ENCODE measurements at places on chromosomes 13 and 19.
A peak's percentile ranks its signal among the peaks of the same experiment; 100 is the strongest.

- no peak for DNase-seq
These were observed 213.2 kb upstream of the EDNRB start for GRCh38 chr13:78131811-78132210.

GRCh38 chr13:64413529-64413928 lies 2816.6 kb downstream of the PCDH9 start:
- DNase-seq = no peak

- DNase-seq = peak; percentile 67
These were observed 39.1 kb downstream of the PCDH8 start for GRCh38 chr13:52809310-52809769.

DNA sequence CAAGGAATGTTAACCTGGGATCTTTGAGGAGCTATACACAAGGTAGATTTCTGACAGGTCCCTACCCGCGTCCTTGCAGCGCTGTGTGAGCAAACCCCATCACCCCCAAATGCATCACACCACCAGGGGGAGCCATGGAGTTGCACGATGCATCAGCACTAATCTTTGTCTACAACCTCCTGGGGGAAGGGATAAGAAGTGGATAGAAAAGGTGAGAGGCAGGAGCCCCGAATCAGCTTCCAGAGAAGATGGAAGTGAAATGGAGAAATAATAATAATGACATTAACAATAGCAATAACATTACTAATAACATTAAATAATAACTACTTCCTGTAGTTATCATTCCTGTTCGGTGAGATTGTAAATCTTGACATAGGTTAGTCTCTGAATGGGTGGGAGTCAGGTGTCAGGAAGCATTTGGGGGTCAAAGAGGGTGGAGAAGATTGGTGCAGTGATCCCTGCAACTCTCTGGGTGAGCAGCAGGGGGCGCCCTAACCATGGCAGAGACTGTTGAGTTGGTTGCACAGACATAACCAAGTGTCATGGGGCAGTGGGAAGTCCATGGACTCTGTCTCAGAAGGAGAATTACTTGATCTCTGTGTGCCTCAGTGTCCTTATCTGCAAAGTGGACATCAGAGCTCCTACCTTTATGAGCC lies 16.5 kb downstream of the SIGLEC7 start:
- DNase-seq = peak; percentile 31

DNA sequence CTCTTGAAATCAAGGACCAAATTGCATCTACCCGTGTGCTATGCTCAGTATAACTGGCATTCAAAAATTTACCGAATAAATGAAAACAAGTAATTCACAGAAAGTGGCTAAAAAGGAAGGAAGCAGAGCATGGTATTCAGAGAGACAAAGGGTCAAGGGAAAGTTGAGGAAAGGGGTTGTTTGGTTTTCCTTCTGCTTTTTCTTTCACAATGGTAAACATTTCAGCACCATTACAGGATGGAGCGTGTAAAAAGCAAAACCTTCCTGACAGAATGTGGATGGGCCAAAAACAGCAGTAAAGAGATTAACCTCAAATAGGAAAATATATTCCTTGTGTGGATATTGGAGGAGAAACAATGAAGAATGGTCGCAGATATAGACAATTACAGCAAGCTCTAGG lies 14.8 kb downstream of the DIAPH3 start:
- DNase-seq = no peak

DNA sequence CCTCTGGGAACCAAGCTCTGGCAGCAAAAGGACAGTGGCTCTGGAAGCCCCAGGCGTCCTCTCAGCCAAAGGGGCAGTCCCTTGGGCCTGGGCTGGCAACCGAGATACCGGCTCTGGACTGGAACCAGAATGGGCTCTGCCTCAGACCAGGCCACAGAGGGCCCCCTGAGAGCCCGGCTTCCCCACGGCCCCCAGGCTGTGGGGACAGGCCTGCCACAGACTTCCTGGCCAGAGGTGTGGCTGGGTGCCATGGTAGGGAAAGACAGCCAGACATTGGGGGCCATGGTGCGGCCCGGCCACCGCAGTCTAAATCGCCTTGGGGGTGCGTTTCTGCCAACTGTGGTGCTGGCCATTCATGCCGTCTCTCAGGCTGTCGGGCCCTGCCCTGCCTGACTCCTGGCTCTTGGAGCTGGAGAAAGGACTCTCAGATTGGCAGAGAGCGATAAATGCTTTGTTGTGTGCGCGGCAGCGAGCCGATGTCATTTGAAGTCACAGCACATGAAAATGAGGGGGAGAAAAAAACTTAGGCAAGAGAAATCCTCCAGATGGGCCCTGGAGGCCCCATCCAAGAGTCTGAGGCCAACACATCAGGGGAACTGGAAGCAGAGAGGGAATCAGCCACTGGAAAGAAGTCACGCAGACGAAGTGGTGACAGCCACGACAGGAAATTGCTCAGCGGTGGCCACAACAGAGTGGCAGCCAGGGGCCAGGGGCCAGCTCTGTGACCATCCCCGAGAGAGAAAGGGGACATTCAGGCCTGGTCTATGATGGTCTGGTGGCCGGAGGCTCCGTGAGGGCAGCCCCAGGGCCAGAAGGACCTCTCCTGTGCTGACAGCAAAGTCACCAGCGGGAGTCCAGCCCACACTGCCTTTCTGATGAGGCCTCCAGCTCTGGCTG lies 26.5 kb downstream of the SH3GL1 start:
- DNase-seq = no peak

DNA sequence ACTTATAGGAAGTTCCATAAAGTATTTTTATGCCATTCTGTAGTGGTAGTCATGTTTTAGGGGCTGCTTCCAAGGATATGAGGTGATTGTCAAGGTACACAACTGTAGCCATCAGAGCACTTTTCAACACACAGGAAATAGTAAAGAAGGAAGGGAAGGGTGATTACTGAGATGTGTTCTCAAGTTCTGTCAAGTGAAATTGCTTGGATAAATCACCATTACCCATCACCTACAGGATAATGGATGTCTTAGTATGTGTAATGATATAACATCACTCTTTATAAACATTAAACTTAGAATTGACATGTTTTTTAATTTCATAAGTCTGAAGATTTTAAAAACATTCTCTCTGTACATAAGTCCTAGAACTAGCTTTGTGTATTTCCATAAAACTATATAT lies 487.9 kb downstream of the DCT start:
- DNase-seq = no peak

DNA sequence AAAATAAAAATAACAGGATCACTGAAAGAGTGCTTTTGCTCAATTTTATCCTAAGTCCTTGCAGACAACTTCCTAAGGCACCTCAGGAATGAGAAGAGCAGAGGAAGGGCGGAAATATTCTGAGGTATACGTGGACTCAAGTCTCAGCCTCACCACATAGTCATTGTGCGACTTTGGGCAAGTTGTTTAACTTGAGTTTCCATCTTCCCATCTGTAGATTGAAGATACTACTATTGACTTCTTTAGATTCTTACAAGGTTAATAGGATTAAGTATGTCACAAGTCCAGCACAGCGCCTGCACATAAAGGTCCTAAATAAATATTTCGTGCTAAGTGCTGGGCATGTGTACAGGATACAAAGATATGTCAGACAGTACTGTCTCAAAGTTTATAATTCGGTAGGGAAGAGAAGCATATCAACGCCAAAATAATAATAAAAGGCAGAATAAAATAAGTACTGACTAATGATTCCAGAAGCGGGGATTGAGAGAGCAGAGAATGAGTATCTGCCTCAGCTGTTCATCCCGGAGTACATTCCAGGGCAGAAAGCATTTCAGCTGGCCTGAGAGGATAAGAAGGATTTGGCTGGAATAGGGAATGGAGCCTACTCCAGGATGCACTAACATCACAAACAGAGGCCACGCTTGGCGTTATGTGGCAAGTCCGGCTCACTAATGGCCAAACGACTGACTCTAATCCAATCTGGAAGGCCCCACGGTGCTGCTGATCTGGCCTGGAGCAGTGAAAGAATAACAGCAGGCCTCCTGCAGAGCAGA lies 139.7 kb downstream of the FLT1 start:
- DNase-seq = no peak

DNA sequence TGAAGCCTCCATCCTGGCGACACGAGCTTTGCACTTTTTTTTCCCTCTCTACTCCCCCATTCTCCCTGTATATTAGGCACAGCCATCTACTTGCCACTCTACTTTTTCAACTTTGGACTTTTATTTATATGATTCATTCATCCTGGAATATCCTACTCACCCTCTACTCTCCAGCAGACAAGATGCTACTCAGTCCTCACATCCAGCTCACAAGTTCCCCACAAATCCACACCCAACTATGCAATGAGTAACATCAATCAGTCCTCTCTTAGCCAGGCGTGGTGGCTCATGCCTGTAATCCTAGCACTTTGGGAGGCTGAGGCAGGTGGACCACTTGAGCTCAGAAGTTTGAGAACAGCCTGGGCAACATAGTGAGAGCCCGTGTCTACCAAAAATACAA lies 23.9 kb upstream of the URAD start:
- no peak for DNase-seq

DNA sequence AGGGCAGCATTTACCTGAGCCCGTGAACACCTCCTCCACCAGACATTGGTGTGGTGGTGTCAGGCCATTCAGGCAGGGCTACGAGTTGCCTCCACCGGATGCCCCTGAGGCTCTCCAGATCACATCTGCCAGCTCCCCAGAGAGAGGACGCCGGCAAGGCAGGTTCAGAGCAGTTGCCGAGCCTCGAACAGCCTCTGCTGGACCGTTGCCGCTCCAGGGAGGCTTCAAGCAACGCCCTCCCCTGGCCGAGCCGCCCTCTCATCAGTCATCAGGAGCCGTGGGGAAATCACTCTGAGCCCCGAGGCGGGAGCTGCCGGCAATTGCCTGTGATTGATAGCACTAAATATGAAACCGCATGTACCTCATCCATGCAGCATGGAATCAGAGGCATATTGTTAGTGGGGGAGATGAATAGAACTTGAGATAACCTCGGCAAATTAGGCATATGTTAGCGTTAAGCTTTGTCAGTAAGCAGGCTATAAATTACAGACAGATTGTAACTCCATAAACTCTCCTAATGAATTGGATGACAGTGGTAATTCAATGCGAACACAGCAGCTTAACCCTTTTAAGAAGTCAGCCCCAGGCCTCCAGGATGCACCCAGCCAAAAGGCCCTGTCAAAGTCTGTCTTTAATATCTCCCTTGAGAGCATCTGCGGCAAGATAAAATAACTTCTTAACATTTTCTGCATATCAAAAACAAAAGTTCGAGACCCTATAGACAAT lies 29.8 kb upstream of the SPACA7 start:
- no peak for DNase-seq

- DNase-seq = no peak
These were observed 3.1 kb downstream of the POLR1G start for GRCh38 chr19:45409557-45409920.

DNA sequence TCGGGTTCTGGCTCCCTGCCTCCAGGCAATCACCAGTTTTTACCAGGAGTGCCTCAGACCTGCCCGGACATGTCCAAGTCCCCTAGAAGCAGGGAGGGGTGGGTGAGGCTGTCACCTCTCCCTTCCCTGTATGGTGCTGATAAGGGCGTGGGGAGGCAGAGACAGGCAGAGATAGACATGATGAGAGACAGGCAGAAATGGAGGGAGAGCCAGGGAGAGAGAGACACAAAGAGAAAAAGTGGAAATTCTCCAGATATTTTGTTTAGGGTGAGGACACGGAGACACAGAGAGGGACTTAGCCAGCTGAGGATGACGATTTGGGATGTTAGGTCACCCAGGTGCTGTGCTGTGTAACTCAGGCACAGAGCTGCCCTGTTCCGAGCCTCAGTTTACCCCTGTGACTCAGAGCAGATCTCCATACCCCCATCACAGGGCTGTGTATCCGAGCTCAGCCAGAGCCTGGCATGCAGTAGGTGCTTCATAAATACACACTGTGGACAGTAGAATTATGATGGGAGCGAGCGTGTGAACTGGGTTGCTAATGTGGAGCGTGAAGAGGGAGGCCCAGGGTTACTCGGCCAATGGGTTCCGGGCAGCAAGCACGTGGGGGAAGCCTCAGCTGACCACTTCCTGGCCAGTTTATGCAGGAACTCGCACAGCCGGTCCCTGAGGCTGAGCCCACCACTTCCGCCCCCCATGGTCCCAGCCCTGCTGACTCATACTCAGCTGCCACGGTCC lies 11.9 kb upstream of the GDF15 start:
- DNase-seq = no peak

- peak; percentile 65 for DNase-seq
These were observed 20.0 kb upstream of the ZDHHC20 start for GRCh38 chr13:21478881-21479808.

GRCh38 chr19:40363069-40363468 lies 14.6 kb downstream of the PLD3 start:
- no peak for DNase-seq

- DNase-seq = no peak
These were observed 118.6 kb upstream of the ZNF536 start for GRCh38 chr19:30253581-30253996.

DNA sequence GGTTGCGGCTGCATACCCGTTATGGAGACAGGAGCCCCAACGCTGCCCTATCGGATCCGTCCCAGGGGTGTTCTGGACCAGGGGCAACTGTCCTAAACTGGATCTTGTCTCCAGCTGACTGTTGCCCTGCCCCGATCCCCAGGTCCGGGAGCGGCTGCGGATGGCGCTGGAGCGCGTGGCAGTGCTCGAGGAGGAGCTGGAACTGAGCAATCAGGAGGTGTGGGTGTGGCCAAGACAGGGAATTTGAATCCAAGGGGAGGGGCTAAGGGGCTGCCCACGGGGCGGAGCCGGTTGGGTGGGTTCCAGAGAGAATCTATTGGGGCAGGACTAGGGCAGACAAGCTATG lies 9.9 kb downstream of the PPFIA3 start:
- no peak for DNase-seq

DNA sequence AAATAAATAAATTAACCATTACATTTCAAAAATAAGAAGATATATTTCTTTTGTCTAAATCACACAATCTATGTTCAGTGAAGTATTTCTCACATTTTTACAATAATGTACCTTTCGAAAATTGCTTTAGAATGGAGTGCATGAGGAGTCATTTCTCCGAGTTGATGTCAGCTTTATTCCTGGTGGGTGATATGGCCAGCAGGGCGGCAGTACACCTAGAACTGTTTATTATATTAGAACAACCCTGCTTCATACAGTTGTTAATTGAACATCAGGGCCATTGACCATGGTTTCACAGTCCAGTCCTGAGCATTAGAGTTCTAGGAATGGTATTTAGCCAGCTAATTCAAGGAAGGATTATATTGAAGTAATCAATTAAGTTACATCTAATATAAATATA lies 696.3 kb upstream of the SLC10A2 start:
- no peak for DNase-seq

- no peak for DNase-seq
These were observed 4.9 kb upstream of the ZNF580 start for GRCh38 chr19:55635856-55636440.

GRCh38 chr13:23372264-23372906 lies 61.1 kb downstream of the SACS start:
- no peak for DNase-seq

GRCh38 chr19:9969688-9969975 lies 33.3 kb upstream of the OLFM2 start:
- DNase-seq = no peak

- no peak for DNase-seq
These were observed 3.7 kb upstream of the RAP2A start for GRCh38 chr13:97430296-97430695.

- no peak for DNase-seq
These were observed 193.9 kb upstream of the RNF113B start for GRCh38 chr13:98370806-98371515.

GRCh38 chr13:41019011-41019487 lies at the start of gene ELF1:
Gene ELF1, minus strand, starts transcription at chr13:41019316. Its CDS starts 37,262 bp downstream, at chr13:40982054.
- no peak for DNase-seq

- DNase-seq = no peak
These were observed 776 bp upstream of the LENG1 start for GRCh38 chr19:54160182-54160811.
